ENCODE measurements at places on chromosomes 4 and X.

DNA sequence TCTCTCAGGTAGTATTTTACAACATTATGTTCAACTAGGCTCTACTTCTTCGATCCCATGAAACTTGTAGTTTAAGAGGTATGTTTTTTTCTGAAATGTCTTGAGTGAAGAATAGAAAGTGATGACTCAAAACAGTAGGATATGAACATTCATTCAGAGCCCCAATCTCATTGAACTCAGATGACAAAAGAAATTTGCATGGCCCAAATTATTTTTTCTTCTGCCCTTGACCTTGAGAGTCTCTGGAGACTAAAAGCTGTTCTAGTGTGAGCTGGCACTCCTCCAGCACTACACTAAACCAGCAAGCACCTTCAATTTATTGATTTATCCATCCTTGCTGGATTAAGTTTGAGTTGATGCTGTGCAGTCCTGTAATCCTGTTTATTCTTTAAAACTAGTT, 4.0 kb downstream of the DCLK2 start:
- H3K27me3 ChIP-seq = no peaks in the 10 kb centered on the region
- peaks cover 4% of the 10 kb centered on the region for H3K4me1 ChIP-seq
- no peak overlapping the region for H3K27ac ChIP-seq
- H3K36me3 ChIP-seq = no peaks in the 10 kb centered on the region

GRCh38 chrX:29281078-29281742, 694.0 kb downstream of the IL1RAPL1 start:
- no peaks in the 10 kb centered on the region for H3K4me1 ChIP-seq
- no peaks in the 10 kb centered on the region for H3K36me3 ChIP-seq
- no peaks in the 10 kb centered on the region for H3K27me3 ChIP-seq
- no peak overlapping the region for H3K27ac ChIP-seq

GRCh38 chr4:154084864-154085263, 296.0 kb upstream of the SFRP2 start:
- DNase-seq = no peak
- no peak overlapping the region for H3K4me3 ChIP-seq
- H3K4me1 ChIP-seq = no peaks in the 10 kb centered on the region
- no peaks in the 10 kb centered on the region for H3K36me3 ChIP-seq
- H3K27me3 ChIP-seq = no peaks in the 10 kb centered on the region
- H3K27ac ChIP-seq = no peak overlapping the region

DNA sequence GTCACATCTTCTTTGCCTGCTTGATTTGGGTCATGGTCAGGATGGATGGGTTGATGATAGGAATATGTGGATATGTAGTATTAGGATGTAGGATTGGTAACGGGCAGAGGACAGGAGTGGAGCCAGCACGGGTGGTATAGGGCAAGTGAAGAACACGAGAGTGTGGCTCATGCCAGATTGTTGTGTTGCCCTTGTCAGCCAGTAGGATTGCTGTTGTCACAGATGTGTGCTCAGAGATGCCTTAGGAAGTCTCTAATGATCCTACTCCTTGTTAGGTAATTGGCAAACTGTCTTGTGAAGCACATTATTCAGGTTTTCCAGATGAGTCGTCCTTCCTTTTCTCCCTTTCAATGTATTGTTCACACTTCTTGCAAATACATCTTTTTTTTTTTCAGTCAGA, 5.5 kb downstream of the ATP10D start:
- H3K27ac ChIP-seq = no peak overlapping the region
- no peak for DNase-seq
- H3K36me3 ChIP-seq = no peaks in the 10 kb centered on the region
- peaks cover 31% of the 10 kb centered on the region for H3K4me1 ChIP-seq
- no peak overlapping the region for H3K4me3 ChIP-seq
- no peaks in the 10 kb centered on the region for H3K27me3 ChIP-seq

DNA sequence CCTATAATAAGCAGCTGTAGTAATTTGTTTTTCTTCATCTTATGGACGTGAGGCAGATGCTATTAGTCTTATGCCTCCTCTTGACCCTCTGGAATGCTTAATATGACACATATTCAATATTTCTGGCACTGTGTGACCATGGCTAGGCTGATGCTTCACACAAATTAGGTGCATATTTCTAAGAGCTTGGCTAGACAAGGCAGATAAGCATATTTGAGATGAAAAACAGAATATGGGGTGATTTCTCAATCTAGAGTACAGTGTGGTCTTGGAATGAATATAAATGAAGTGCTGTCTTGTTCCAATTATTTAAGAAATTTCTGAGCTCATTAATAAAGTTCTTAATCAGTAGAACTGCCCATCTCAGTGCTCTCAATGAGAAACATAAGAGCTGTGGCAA, 156.2 kb downstream of the NPNT start:
- H3K4me1 ChIP-seq = peaks cover 6% of the 10 kb centered on the region
- H3K27ac ChIP-seq = no peak overlapping the region
- no peak overlapping the region for H3K4me3 ChIP-seq
- no peaks in the 10 kb centered on the region for H3K36me3 ChIP-seq

GRCh38 chr4:54915276-54915675, 210.1 kb downstream of the KDR start:
- no peaks in the 10 kb centered on the region for H3K36me3 ChIP-seq
- H3K4me1 ChIP-seq = no peaks in the 10 kb centered on the region
- H3K4me3 ChIP-seq = no peak overlapping the region
- H3K27me3 ChIP-seq = no peaks in the 10 kb centered on the region

DNA sequence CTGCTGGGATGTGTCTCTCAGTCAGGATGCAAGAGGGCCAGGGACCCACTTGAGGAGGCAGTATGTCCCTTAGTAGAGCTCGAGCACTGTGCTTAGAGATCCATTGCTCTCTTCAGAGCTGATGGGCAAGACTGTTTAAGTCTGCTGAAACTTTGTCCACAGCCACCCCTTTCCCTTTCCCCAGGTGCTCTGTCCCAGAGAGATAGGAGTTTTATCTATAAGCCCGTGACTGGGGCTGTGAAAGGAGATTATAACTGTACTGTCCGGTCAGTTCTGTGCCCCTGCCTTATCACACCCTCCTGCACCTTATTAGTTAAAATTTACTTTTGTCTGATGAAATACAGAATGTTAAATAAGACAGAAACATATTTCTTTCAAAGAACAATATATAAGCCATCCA, 378.4 kb downstream of the PABPC4L start:
- H3K4me1 ChIP-seq = no peaks in the 10 kb centered on the region
- DNase-seq = no peak
- no peaks in the 10 kb centered on the region for H3K36me3 ChIP-seq
- H3K27ac ChIP-seq = no peak overlapping the region
- H3K4me3 ChIP-seq = no peak overlapping the region

DNA sequence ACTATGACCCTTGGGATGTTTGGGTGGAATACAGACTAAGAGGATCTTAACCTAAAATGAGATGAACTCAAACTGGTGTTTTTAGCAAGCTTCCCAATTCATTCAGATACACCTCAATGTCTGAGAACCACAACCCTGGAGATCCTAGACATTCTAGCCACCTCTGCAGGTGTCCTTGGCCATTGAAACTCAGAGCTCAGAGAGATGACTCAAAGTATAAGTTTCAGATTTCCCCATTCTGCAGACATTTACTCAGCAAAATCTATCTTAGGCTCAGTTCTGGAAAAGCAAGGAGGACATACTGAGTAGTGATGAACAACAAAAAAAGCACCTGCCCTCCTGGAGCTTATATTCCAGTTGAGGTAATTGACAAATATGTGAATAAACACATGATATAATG, 47.8 kb downstream of the COMMD8 start:
- H3K36me3 ChIP-seq = no peaks in the 10 kb centered on the region
- peaks cover 8% of the 10 kb centered on the region for H3K4me1 ChIP-seq

DNA sequence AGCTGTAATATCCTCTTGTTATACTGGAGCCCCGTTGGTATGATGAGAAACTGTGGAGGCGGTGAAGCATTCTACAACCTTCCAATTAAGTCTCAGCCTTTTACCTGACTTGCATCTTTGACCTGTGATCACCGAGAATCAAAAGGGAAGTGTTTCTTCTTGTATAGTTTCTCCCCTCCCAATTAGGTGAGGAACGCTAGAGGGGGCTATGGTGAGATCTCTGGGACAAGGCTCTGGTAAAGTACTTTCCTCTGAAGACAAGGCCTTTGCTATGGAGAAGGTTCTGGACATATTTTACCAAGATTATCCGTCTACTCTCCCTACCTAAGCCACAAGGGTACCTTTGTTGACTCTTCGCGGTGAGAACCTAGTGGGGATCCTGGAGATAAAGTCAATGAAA, 111.3 kb downstream of the CBLL2 start:
- H3K27ac ChIP-seq = no peak overlapping the region
- no peaks in the 10 kb centered on the region for H3K4me1 ChIP-seq
- no peaks in the 10 kb centered on the region for H3K36me3 ChIP-seq
- DNase-seq = no peak
- no peaks in the 10 kb centered on the region for H3K27me3 ChIP-seq

DNA sequence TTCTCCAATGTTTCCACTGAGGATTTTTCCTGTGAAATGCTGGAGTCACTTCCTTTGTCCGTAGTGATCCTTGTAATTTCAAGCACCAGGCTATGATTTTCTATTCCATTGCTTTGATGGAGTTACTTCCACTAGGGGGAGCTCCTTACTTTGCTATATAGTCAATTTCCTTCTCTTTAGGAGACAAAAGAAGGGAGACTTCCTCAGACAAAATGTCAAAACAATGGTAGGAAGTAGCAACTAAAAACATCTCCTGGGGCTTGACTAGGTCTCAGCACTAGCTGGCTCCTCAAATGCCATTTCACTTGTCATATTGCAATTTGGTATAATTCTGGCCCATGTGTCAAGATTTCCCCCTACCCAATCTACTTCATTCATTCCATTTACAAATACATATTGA, 24.1 kb downstream of the ZCCHC12 start:
- no peaks in the 10 kb centered on the region for H3K27me3 ChIP-seq
- H3K4me3 ChIP-seq = no peak overlapping the region
- no peak for DNase-seq

DNA sequence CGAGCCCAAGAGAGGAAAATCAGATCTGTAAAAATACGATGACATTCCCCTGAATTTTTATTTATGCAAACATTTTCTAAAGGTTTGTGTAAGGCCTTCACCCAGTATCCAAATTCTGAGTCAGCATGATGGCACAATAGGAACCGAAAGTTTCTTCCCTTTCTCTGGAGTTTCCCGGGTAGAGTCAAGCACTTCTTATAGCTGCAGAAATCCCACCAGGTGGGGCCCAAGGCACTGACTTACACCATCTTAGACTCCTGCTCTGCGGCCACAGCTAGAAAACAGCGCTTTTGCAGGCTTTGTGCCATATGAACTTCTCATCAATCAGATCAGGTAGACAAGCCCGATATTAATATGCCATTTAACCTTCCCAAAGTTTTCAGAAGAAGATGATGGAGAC, 13.4 kb downstream of the LEF1 start:
- no peak for DNase-seq
- no peak overlapping the region for H3K27ac ChIP-seq
- H3K4me3 ChIP-seq = no peak overlapping the region
- no peaks in the 10 kb centered on the region for H3K4me1 ChIP-seq
- no peaks in the 10 kb centered on the region for H3K36me3 ChIP-seq

- no peak overlapping the region for H3K27ac ChIP-seq
- no peak overlapping the region for H3K4me3 ChIP-seq
- H3K36me3 ChIP-seq = no peaks in the 10 kb centered on the region
- DNase-seq = no peak
- H3K4me1 ChIP-seq = peaks cover 23% of the 10 kb centered on the region
Measured at GRCh38 chr4:168771251-168771650, 238.8 kb downstream of the CBR4 start.

DNA sequence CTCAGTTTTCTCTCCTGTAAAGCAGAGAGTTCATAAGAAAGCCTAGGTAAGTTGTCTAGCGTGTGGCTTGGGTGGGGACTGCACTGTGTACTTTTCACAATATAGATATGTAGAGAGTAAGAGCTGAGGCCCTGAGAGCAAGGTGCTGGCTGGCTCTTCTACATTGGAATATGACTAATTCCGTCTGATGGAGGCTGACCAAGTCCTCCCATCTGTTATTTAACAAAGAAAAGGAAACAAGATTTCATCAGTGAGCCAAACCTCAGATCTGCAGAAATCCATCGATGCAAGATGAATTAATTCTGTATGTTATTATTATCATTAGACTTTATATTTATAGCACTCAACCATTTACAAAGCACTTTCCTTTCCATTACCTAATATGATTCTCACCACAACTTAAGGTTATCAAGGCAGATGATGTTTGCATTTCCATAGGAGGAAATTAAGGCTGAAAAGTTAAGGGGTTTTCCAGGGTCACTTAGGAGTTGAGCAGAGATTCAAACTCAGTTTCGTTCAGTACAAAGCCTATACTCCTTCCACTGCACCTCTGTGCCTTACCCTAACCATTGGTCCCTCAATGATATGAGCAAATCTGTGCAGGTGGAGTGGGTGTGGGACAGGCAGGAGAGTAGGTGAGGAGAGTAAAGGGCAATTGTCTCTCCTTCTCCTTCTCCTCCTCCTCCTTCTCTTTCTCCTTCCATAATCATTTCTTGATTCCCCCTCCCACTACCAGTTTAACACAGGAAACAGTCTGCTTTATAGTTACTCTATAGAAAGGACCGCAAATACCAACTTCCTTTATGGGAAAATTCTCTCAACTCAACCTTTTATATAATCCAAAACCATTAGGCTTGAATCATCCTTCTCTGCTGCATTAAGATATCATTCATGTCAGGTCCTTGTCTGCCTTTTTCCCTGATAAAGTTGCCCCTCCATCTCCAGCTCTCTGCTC, 27.6 kb upstream of the SRD5A3 start:
- H3K4me1 ChIP-seq = no peaks in the 10 kb centered on the region
- no peak overlapping the region for H3K4me3 ChIP-seq
- H3K36me3 ChIP-seq = no peaks in the 10 kb centered on the region
- no peak overlapping the region for H3K27ac ChIP-seq

DNA sequence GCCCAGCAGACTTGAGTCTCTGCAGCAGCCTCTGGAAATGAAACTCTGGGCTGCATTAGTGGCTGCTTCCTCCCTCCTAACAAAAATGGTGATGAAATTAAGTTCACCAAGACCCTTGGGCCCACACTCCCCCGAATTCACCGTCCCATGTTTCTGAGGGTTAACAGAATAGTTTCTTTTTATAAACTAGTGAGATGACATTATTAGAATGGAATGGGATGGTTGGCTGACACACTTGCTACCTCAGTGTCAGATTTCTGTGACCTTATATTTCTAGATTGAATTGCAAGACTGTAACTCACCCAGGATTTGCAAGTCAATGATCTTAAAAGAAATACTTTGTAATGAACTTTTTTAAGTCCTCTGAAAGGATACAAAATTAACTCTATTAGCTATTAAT, 127.1 kb downstream of the SHROOM3 start:
- no peaks in the 10 kb centered on the region for H3K36me3 ChIP-seq
- H3K4me1 ChIP-seq = peaks cover 12% of the 10 kb centered on the region
- no peak overlapping the region for H3K4me3 ChIP-seq
- no peak overlapping the region for H3K27ac ChIP-seq

DNA sequence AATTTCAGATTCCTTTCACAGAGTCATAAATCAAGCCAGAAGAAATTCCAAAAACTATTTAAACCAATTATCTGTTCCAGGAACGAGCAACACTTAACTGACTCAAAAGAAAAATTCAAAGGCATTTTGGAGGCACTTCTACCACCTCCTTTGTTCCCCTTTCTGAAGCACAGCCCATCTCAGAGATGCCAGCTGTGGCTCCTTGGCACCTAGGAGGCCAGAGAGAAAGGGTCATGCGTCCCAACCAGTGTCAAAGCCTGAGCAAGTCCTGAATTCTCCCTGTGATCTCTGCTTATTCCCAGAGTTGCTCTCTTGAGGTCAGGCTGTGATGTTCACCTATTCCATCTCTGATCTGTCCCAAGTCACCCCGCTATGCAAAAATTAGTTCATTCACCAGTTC, 105.0 kb upstream of the S100G start:
- H3K36me3 ChIP-seq = no peaks in the 10 kb centered on the region
- H3K4me1 ChIP-seq = no peaks in the 10 kb centered on the region
- no peak for DNase-seq
